ENCODE measurements at places on chromosomes 2 and 18.

DNA sequence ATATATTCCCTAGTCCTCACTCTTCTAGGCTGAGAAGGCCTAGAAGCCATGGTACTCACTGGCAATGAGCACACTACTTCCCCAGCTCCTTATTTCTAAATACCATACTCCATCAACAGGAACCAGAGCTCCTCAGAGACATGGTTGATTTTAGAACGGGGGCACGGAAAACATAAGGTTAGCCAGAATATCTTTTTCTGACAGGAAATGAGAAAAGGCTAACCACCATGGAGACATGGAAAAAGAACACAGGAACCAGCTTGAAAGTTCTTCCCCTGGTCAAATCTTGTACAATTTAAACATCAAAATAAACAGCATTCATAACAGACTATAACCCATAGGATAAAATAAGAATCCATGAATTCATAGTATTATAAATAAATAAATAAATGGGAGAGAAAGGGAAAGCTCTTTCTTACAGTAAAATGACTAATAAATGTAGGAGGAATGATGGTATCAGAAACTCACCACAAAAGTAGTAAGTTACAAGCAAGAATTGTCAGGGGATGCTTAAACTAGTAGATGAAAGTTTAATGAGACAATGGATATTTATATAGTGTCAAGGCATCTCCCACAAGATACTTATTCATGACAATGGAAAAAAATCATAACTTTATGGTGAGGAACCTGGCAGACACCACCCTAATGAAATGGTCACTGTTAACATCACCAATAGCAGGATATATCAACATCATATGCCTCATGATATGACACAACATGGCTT lies 20.6 kb upstream of the GCC2 start:
- DNase-seq: no peak

DNA sequence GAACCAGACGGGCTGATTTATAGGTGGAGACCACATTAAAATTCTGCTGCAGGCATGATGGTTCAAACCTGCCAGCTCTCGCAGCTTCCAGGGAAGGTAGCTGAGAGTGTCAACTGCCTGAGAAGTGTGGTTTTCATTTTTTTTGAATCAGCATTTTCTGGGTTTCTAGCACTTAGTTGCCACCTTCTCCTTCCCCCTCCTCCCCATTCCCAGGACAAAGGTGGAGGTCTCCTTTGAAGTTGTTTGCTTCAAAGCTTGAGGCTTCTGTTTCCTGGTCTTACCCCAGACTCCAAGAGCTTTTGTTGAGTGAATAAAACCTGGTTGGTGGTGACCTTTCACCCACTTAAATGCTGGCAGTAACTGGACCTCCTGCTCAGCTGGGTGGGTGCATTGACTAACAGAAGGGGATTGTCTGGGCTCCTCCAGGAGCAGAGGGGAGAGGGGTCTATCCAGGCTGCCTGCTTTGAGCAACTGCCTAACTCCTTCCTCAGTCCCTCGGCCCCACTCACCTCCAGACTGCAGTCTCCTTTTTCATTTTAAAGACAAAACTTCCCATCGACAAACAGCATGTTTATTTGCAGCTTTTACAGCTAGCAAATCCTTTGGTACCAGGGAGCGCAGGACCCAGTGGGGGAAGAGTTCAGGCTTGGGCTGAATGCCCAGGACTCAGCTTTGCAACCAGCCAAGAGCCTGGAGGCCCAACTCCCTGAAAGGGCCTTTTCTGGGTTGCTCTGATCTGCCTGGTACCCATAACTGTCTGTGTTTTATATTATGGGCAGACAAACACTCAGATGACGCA lies 3.5 kb downstream of the RHOB start:
- no peak for DNase-seq

DNA sequence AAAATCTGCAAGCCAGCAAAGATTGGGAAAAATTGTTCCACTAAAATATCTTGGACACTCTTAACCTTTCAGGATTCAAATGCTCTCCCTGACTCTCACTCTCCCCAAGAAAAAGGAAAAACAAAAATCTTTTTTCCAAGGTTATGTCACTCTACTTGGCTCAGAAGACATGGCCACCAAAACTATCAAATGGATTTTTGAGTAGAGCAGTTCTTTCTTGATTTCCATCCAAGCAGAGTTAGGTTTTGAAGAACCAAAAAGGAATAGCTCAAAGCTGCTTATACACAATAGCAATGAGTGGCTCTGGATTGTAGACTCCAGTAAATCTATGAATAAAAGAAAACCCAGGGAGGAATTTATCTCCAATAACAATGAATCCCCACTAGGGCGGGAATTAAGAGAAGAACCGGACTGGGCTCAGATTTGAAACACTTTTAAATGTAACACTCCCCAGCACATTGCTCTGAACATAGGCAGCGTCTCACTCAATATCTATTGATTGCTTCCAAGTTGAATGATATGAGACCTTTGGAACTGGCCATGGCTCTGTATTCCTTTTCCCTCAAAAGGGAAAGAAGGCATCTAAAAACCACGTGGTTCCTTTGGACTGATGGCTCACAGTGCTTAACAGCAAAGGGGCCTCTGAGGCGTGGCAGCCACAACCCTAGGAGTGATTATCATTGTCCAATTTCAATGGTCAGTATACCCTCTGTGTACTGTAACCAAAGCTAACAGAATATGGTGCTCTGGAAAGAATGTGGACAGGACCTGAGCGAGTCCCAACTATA lies 68.3 kb downstream of the SPRED2 start:
- no peak for DNase-seq

GRCh38 chr2:131413148-131413747 lies 49.3 kb upstream of the RAB6D start:
- DNase-seq: peak; percentile 9

Data from NCI-H1417 treated with DMSO at 0.1 percent for 48 hours (cell line).